Left colon (tissue), 2 donors: ENCODE measurements at places on chromosomes 7 and 10. TPM values are rescaled to one million over a fixed set of nuclear protein-coding genes. Genes with fewer than 3 reads are reported as not detected.

DNA sequence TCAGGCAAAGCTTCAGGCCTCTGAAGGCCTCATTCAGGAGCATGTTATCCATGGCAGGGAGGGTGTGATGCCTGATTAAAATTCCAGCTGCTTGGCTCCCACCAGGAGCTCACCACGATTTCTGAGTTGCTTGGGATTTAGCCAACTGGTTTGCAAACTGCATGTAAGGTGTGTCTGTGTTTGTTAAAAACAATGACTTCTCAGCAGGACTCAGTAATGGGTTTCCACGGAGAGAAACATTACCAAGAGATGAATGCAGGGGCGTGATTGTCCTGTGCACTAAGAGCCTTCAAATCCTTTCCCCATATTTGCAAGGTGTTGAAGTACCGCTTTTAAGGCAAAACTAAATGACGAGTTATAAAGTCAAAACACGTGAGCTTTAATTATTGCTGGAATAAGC, 88.8 kb upstream of the BTBD16 start:
- DNase-seq = no peak

- no peak for DNase-seq
Measured at GRCh38 chr7:106841896-106842390, 23.1 kb upstream of the PIK3CG start.

The PTPRZ1 gene
- 1.1 TPM for total RNA-seq

DNA sequence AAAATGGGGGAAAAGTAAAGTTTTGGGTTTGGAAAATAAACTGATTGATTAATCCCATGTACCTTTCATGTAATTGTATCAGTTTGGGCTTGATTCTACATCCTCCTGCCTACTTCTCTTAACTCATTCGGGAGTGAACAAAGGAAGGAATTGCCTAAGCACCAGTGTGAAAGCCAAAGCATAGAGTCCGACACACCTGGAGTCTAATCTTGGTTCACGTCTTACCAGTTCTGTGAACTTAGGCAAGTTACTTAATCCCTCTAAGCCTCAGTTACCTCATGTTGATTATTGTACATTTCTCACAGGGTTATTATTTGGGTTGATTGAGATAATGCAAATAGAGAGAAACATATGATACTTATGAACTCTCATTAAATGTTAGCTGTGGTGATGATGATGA, 41.1 kb upstream of the PRPS1L1 start:
- no peak for DNase-seq

DNA sequence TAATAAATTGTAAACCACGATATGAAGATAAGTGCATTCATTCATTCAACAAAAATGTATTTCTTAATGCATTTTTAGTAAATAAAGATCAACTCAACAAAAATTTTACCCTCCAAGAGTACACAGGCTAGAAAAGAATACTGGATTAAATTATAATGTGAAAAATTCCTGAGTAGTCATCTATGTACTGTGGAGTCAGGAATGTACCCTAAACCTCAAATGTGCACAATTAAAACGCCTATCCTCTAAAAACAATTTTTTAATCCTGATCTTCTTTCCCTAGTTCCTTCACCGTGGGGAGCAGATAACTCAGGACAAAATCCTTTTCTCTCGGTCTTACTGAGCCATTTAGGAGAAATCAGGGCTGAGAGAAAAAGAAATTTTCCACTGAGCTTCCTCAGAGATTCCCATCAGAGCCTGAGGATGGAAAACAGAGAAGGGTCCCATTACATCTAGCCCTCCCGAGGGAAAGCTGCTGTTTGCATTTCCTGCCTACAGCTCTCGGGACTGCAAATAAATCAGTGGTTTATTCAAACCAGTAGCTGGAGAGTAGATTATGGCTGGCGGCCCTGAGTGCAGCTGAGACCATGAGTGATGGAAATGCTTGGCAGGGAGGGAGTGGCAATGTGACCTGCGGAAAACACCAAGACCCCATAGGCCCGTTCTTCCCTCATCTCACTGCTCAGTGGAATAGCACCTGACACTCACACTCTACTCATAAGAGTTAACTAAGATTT, 7.4 kb downstream of the TAS2R40 start:
- DNase-seq = no peak

The SLC26A5 gene
- not detected for total RNA-seq

GRCh38 chr7:87876869-87877234, 559 bp downstream of the DBF4 start:
- DNase-seq = peak; percentile 80

The MACC1 gene
- 9.7 TPM for total RNA-seq

- DNase-seq = no peak
Measured at GRCh38 chr10:63164166-63164623, 31.1 kb downstream of the NRBF2 start.

DNA sequence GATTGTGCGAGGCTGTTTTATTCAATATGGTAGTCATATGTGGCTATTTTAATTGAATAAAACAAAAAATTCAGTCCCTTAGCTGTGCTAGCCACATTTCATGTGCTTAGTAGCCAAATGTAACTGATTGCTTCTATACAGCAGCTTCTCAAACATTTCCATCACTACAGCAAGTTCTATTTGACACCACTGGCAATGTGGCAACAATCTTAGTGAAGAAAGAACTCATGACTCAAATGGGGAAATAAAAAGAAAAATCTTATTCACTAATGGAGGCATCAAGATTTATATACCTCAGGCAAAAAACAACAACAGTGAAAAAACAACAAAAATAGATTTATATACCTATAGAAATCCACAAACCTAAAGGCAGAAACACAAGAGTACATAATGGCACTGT, 17.9 kb downstream of the SEM1 start:
- DNase-seq = no peak

DNA sequence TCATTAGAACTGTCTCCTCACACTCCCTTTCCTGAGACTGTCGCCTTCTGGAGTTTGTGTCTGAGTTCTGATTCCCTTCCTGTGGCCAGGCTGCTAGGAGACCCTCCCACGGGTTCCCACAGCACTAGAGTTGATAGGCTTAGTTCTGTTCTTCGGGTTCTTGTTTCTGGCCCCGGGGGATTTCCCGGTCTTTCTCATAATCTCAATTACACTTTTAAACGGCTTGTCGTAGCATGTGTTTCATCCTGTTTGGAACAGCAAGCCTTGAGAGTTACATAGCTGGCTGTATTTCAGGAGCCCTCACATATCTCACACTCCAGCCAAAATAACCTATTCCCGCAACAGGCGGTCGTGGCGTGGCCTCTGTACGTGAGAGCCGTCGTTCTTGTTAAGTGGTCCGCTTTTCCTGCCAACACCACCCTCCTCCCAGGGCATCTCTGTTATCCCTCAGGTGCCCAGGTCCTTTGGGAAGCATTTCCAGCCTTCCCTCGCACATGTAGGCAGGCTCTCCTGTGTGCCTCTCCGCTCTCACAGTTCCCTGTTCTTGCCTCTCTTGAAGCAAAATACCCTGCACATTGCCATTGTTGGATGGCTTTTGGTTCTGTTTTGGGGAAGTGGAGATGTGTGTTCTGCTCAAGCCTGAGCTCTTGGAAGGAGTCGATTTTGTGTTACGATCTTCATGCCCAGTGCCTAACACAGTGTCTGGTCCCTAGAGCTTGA, 46.0 kb downstream of the CDC123 start:
- no peak for DNase-seq

GRCh38 chr10:30215141-30215540, 133.9 kb downstream of the MTPAP start:
- DNase-seq = no peak

- no peak for DNase-seq
Measured at GRCh38 chr7:17043012-17043877, 161.5 kb upstream of the AGR3 start.

- DNase-seq = no peak
Measured at GRCh38 chr7:119720541-119720940, 552.4 kb upstream of the KCND2 start.
